Adrenal gland (tissue), 19 donors: ENCODE measurements at places on chromosomes 3 and 15. TPM values are rescaled to one million over a fixed set of nuclear protein-coding genes. Genes with fewer than 3 reads are reported as not detected.

The OXTR gene
- 0.72 TPM for polyA plus RNA-seq

The AHSG gene
- not detected for polyA plus RNA-seq

The GPR62 gene
- 0.40 TPM for polyA plus RNA-seq

The HDC gene
- 0.13 TPM for polyA plus RNA-seq

The WDR49 gene
- polyA plus RNA-seq: 0.07 TPM

The ZNF385D gene
- polyA plus RNA-seq: 0.82 TPM

The MED12L gene
- 0.77 TPM for polyA plus RNA-seq

The SLC15A2 gene
- 0.51 TPM for polyA plus RNA-seq

The KNG1 gene
- not detected for polyA plus RNA-seq

The CPN2 gene
- polyA plus RNA-seq: 1.1 TPM

The CD200R1 gene
- polyA plus RNA-seq: 0.38 TPM

The UMPS gene
- polyA plus RNA-seq: 8.8 TPM

The FETUB gene
- polyA plus RNA-seq: not detected

The C3orf20 gene
- polyA plus RNA-seq: not detected

The PPARG gene
- 17.8 TPM for polyA plus RNA-seq

The RAB27A gene
- 12.6 TPM for polyA plus RNA-seq

The SLC6A20 gene
- polyA plus RNA-seq: 0.07 TPM

The PP2D1 gene
- not detected for polyA plus RNA-seq

The STX19 gene
- 0.07 TPM for polyA plus RNA-seq

The KLHL40 gene
- polyA plus RNA-seq: 0.03 TPM

The CRBN gene
- polyA plus RNA-seq: 32.3 TPM

The SHC4 gene
- polyA plus RNA-seq: 1.4 TPM

The FAM174B gene
- polyA plus RNA-seq: 16.4 TPM

The CHRM5 gene
- not detected for polyA plus RNA-seq
